Daoy (cell line): ENCODE measurements at places on chromosomes 3 and 15. TPM values are rescaled to one million over a fixed set of nuclear protein-coding genes. Genes with fewer than 3 reads are reported as not detected.
A peak's percentile ranks its signal among the peaks of the same experiment; 100 is the strongest.

The SPTSSB gene
- total RNA-seq, result not detected in 2 replicates

The SNX22 gene
- not detected in 2 replicates for total RNA-seq

The FYCO1 gene
- 2.6 and 3.3 TPM in 2 replicates for total RNA-seq

The CIB2 gene
- total RNA-seq, result 2.0 and 6.7 TPM in 2 replicates

The MAP6D1 gene
- 1.7 and 6.8 TPM in 2 replicates for total RNA-seq

The DISP2 gene
- total RNA-seq, result 0.51 and 1.1 TPM in 2 replicates

The ASB14 gene
- total RNA-seq, result not detected in 2 replicates

DNA sequence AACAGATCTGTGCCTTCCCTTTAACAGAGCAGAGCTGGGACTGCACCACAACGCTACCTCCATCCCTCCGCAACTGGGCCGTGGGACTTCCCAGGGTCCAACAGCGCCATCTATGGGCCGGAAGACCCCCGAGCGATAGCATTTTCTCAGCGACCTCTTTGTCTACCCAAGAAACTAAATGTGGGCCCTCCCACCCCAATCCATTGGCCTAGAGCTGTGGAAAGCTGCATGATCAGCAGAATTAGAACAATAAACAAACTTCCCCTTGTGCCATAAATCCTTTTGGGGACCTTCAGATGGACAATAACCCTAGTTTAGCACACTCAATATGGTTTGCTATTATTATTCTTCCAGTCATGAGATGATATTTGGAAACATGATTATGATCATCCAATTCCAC lies 74.8 kb upstream of the NTRK3 start:
- peak; percentile 13 for DNase-seq

DNA sequence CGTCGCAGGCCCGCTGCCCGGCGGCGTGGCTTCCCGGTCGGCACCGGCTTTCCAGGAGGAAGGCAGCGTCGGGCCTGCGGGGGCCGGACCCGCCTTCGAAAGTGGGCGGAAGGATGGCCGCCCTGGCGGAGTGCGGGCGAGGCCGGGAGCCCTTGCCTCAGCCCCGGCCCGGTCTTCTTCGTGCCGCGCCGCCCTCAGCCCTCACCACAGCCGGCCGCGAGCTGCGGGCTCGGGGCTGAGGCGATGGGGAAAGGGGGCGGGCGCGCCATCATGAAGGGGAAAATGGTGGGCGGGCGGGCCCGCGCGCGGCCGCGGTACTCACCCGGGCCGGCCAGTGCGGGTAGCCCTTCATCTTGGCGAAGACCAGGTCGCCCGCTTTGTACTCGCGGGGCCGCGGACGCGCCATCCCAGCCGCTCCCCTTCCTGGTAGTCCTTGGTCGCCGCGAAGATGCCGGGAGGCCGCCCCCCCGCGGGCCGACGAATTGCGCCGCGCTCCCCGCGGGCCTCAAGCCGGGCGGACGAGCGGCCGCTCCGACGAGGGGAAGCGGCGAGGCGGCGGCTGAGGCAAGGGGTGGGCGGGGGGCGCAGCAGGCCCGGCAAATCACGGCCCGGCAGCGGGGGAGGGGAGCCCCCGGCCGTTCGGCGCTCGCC lies 489 bp downstream of the HDGFL3 start:
- peak; percentile 42 for DNase-seq

DNA sequence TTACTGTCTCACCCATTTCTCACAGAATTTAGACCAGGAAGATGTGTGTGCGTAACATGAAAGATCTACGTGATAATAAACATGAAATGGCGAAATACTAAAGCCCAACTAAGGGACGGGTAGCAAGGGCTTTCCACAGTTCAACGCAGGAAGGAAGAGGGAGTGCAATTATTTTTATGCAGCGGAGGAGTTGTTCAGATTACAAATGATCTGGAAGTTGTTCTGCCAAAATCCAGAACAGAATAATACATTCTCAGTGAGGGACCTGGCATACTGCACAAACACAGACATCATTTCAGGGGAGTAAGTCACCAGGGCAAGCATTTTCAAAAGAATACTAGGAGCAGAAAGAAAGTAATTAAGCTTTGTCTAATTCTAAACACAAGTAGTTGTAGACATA lies 133.6 kb upstream of the RAP2B start:
- DNase-seq, result no peak

DNA sequence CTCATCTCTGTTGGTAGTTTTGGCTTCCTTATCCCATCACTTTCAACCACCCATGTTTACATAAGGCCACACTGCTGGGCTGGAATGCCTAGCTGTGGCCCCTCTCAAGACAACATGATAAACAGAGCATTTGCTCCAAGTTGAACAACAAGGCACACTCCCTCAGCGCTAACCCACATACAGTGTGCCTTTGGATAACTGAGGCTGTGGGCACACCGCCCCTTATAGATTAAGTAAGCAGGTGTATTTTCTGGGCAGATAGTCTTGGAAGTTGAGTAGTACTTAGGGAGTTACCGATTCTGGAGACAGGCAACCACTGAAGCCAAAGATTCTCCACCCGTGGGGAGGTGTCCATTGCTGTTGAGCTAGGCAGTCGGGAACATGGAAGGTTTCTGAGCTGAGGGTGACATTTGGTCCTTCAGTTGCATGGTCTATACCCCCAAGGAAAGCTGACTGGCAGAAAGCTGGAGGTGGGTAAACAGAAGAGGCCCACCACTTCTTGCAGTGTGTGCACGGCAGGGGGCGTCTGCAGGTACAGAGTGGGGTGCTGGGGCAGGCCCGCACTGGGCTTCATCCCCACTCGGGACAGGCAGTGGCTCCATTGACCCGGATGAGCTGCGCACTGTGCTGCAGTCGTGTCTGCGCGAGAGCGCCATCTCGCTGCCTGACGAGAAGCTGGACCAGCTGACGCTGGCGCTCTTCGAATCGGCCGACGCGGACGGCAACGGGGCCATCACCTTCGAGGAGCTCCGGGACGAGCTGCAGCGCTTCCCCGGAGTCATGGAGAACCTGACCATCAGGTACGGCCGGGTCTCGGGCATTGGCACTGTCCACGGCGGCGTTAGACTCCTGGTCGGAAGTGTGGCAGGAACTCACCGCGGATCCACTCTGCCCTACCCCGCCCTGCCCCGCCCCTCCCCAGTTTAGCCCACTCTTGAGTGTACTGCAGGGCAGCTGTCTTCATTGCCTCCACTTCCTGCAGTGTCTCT lies 16.8 kb downstream of the NOX5 start:
- peak; percentile 57 for DNase-seq

- peak; percentile 99 for DNase-seq
These were observed 5.0 kb downstream of the ARID3B start for GRCh38 chr15:74545776-74546656.

- no peak for DNase-seq
These were observed 176.2 kb upstream of the TPM1 start for GRCh38 chr15:62866366-62866765.

DNA sequence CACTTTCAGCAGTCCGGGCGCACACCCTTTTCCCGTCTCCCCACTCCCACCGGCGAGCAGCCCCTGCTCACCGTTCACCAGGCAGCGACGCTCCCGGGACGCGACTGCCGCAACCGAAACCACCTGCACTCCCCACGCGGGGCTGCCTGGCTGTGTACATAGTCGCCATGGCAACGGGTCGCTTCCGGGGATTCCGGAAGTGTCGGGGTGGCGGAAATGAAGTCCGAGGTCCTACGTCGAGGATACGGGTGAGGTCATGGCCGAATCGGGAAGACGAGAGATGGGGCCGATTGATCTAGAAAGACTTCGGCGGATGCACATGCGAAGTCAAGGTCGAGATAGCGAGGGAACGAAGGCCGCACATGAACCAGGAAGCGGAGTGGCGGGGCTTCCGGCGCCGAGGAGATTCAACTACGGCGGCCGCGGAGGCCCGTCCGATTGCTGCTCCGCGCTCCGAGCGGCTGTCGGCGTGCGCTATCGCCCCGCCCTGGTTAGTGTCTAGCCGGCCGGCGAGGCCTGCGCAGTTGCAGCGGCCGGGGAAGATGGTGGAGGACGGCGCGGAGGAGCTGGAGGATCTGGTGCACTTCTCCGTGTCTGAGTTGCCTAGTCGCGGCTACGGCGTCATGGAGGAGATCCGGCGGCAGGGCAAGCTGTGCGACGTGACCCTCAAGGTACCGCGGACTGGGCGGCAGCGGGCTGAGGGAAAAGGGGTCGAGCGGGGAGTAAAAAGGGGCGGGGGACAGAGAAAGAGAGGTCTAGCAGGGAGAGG lies at the start of the genes KIF9 and KLHL18:
Gene KIF9, minus strand, starts transcription at position 376 of the 769 bp plus-strand sequence. CDS start 5,425 bp downstream, outside the sequence.
Gene KLHL18, plus strand, starts transcription at position 521 of the 769 bp plus-strand sequence. Its CDS starts 22 bp downstream, at position 543.
- DNase-seq, result peak; percentile 90

DNA sequence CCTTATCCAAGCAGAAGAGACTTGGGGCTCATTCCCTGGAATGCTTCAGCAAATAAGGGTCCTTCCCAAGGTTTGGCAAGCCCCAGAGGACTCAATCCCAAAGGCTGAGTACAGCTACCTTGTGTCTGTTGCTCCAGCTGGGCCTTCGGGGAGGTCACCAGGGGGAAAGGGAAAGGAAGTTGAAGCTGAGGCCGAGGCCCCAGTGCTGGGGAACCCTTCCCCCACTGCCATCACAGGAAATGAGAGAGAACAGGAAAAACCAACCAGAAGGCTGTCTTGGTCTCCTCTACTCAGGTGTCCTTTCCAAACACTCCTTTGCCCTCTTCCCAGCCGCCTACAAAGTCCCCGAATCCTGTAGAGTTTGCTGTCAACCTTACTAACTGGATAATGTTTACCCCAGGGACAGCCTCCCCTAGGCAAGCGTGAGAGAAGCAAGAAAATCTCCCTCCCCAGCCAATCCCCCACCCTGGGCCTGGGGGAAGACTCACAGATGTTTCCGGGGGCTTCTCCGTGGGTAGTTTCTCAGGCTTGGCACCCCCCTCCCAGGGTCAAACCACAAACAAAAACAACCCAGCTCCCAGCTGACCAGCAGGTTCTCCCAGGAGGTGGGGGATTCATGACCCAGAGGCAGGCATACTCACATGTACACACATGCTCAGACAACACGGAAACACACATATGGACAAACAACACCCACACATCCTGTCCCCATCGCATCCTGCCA lies 5.5 kb downstream of the CSRNP1 start:
- peak; percentile 78 for DNase-seq

GRCh38 chr3:140334132-140334929 lies 343.5 kb upstream of the TRIM42 start:
- no peak for DNase-seq

- DNase-seq, result peak; percentile 48
These were observed 231.5 kb downstream of the LRTM1 start for GRCh38 chr3:54696313-54696712.

GRCh38 chr15:99385865-99386264 lies 134.6 kb downstream of the LRRC28 start:
- DNase-seq, result no peak

- no peak for DNase-seq
These were observed 64.5 kb upstream of the PLXNA1 start for GRCh38 chr3:126918355-126918821.

DNA sequence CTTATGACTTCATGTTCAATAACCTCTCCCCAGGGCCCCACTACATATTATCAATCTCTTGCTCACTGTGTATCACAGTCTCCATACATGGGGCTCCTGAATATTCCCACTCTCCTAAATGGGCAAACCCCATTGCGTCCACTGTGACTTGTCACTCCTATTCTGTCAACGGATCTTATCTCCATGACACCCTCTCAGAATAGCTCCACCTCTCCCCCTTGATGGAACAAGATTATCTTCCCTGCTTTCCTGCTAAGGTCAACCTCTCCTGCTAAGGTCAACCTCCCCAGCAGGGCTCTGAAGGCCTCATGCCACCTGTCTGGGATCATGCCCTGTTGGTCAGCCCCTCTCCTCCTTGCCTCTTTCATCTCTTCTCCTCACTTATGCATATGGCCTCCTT lies 1.8 kb downstream of the CLDN18 start:
- DNase-seq, result no peak

GRCh38 chr3:21613372-21614070 lies 137.5 kb downstream of the ZNF385D start:
- no peak for DNase-seq

DNA sequence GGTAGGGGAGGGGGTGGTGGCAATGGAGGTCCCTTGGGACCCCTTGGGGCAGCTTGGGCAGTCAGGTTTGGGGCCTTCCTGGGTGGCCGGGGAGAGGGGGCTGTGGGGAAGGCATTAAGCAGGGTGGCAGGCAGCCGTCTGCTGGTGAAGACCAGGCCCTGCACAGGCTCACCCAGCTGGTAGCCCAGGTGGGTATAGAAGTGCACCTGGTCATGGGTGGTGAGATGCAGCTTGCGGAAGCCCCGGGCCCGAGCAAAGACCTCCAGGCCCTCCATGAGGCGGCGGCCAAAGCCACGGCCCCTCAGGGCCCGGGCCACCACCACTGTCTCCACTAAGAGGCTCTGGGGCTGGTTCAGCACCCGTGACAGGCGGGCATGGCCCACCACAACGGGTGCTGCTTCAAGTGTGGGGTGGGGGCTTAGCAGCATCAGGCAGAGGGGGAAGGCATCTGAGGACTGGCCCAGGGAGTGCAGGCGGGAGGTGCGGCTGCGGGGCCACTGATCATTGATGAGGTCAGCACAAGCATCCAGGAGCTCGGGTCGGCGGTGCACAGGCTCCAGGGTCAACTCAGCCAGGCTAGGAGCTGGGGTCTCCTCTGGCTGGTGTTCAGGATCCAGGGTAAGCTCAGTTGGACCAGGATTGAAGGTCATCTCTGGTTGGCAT lies 2.4 kb downstream of the HYAL3 start:
- no peak for DNase-seq

DNA sequence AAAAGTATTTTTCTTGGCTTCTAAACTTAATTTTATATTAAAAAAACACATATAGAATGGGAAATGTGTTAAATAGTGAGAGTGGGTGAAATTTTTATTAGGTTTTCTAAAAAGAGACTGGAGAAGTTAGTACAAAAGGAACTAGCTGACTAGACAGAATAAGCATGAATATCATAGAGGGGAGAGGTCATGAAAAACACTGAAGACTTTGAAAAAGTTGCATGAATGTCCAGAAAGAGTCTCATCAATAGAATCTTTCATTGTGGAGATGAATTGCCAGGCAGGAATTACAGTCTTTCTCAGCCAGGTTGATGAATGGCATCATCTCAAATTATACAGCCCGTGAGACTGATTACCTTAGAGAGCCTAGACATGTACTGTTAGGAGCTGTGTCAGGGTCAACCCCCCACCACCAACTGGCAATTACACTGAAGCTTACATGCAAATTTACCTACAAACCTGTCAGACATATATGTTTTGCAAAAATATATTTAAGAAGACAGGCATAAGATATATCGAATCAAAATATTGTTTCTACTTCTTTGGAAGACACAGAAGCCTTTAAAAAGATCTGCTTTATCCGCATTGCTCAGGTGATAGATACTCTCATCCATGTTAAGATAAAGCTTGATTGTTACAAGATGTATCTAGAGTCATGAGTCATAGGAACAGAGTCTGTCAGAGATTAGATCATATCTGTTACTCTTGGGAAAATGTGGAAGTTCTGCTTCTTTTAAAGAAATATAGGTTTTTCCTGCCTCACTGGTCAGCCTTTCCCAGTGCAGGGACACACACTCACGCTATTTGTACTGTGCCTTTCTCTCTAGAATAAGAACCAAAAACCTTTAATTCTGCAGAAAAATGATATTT lies 34.8 kb upstream of the PFN2 start:
- peak; percentile 13 for DNase-seq
